Panc1 (cell line): ENCODE measurements at places on chromosomes 4 and X. TPM values are rescaled to one million over a fixed set of nuclear protein-coding genes. Genes with fewer than 3 reads are reported as not detected.

The NHSL2 gene
- 0.36 TPM for total RNA-seq

- no peaks in the 10 kb centered on the region for H3K36me3 ChIP-seq
- no peak for DNase-seq
- peaks cover 7% of the 10 kb centered on the region for H3K4me1 ChIP-seq
- no peaks in the 10 kb centered on the region for H3K27me3 ChIP-seq
- H3K4me3 ChIP-seq, result no peak overlapping the region
- no peak overlapping the region for H3K27ac ChIP-seq
Measured at GRCh38 chr4:6951880-6952381, 42.3 kb downstream of the TBC1D14 start.

- no peaks in the 10 kb centered on the region for H3K27me3 ChIP-seq
- DNase-seq, result no peak
- no peak overlapping the region for H3K4me3 ChIP-seq
- no peaks in the 10 kb centered on the region for H3K36me3 ChIP-seq
Measured at GRCh38 chr4:175147233-175147632, 229.1 kb downstream of the ADAM29 start.

- no peaks in the 10 kb centered on the region for H3K4me1 ChIP-seq
Measured at GRCh38 chr4:31548823-31549222, 828.7 kb downstream of the PCDH7 start.

GRCh38 chr4:24657768-24658617, 73.6 kb upstream of the DHX15 start:
- DNase-seq, result no peak
- H3K27ac ChIP-seq, result no peak overlapping the region
- no peaks in the 10 kb centered on the region for H3K4me1 ChIP-seq
- H3K4me3 ChIP-seq, result no peak overlapping the region
- H3K36me3 ChIP-seq, result no peaks in the 10 kb centered on the region

DNA sequence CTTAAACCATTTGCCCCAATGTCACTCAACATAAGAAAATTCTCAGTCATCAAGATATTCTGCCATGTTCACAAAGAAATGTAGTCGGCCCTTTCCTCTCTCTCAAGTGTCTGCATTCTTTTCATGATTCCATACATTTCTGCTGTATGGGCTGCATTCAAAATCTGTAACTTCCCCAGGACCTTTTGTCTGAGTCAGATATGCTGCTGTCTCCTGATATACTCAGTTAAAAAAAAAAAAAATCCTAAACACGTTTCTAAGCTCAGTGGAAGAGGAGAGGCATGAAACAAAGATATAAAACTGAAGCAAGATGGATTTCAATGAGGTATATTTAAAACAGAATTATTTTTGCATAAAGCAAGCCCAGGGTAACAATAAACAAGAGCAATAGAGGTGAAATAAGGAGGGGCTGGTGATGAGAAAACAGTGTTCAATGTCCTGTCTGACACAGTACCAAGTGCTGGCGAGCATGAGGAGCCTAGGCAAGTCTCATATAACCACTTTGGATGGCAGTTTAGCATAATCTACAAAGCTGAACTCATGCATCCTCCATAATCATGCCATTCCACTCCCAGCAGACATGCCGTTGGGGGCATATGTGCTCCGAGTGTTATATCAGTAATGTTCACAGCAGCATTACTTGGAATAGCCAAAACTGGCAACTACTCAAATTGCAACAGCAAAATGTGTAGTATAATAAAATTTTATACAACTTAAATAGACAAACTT, 76.7 kb downstream of the MANBA start:
- H3K27ac ChIP-seq, result no peak overlapping the region
- no peaks in the 10 kb centered on the region for H3K4me1 ChIP-seq
- no peak for DNase-seq
- H3K4me3 ChIP-seq, result no peak overlapping the region
- H3K27me3 ChIP-seq, result no peaks in the 10 kb centered on the region
